ENCODE measurements at places on chromosomes 12 and 14.

DNA sequence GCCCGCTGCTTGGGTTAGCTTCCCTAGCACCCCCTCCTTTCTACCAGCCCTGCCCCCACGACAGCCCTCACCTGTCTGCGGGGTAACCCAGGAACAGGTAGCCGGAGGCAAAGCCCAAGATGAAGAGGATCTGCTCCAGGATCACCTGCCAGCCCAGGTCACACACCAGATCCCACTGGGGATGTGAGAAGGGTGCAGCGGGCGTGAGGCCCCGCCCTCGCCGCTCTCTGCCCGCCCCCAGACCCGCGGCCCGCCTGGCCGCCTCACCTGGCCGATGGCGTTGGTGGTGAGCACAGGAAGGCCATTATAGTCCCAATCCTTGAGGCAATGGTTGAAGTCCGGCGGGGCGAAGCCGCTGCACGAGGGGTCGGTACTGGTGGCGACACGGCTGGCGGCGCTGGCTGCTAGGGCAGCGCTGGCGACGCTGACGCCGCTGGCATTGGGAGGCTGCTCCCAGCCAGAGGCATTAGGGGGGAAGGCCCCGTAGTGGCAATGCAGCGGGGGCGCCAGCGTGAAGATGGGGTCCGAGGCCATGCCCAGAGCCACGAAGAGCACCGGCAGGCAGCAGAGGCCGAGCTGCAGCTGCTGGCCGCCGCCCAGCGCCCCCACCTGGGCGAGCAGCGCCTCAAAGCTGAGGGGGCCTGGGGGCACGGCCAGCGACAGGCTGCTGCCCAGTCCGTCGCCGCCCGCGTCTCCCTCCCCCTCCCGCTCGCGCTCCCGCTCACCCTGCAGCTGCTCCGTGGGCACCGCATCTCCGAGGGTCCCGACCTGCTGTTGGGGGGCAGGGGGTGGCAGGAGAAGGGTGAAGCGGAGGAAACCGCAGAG, 794 bp downstream of the SLC22A17 start:
- no peak for DNase-seq

DNA sequence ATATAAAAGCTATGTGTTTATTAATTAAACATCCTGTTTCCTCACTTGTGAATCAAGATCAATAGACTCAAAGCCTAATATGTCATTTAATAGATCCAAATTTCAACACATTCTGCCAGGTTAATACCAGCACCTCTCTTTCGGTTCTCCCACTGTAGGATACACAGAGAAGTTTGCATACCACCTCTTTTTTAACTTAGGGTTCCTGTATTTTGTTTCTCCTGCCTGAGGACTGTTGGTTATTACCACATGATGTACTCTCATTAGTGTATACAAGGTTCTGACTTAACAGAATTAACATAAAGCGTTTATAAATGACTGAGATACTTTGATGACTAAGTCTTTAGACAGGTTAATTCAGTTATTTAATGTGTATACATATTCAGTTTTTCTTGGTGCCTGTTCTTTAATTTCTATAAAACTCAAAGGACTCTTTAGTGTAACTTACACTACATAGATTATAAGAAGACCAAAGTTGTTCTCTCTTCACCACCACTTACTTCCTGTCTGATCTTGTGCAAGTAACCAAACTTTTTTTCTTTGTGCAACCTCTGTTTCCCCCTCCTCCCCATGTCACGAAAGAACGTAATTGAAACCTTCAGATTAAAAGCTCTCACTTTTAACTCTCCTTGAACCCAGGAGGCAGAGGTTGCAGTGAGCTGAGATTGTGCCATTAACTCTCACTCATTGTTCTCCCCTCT, 89.8 kb upstream of the DNM1L start:
- DNase-seq, result no peak

DNA sequence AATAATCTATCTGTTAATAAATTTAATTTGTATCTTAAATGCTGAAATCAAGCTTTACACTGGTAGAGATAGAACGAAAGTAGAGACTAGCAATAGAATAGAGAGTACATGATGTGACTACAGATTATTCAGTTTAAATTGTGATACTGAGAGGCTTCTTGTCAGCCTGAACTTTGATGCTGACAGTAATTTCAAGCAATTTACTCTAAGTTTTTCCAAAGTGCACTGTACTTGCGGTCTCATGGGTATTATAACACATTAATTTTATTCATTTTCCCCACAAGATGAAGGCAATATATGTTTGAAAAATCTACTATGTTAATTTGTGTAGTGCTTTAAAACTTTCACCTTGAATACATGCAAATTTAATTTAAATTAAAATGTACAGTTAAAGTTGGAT, 914.0 kb upstream of the FBXO33 start:
- no peak for DNase-seq

DNA sequence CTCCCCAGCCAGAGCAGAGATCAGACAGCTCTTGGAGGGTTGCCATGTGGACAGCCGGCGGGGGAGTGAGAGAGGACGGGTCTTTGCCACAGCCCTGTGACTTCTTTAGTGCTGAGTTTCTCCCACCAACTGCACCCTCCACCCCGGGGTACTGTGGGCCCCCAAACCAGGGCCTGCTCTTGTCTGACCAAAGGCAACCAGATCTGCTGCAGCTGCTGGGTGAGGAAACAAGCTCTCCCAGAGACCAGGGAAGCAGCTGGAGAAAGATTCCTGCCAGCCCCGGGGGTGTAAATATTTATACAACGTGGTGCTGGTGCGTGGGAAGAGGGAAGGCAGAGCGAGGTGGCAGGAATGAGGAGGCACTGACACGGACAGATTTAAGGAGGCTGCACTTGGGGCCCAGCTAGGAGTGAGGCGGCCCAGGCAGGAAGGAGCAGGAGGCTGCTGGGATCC, 14.3 kb upstream of the ZFP36L1 start:
- DNase-seq, result no peak

DNA sequence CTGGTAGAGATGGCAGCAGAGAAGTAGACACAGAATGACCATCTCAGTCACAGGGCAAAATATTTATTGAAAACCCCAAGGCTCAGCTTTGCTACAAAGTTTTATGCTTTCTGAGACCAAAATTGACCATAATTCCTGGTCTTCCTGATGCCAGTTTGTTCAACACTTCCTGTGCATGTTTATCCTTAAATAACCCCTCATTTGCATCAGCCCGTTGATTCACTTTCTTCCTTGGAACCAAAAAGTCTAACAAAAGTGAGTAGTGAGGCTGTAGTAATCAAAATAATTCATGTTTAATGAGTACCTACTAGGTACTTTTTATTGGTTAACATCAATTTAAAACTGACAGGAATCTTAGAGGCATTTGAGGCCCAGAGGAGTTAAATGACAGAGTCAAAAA, 51.7 kb downstream of the TRHDE start:
- DNase-seq, result no peak

- DNase-seq, result no peak
Measured at GRCh38 chr14:24904533-24904932, 145.4 kb downstream of the STXBP6 start.

GRCh38 chr12:72075891-72076557, 137.4 kb downstream of the TPH2 start:
- no peak for DNase-seq

GRCh38 chr14:95322651-95323050, 2.9 kb upstream of the CLMN start:
- no peak for DNase-seq

DNA sequence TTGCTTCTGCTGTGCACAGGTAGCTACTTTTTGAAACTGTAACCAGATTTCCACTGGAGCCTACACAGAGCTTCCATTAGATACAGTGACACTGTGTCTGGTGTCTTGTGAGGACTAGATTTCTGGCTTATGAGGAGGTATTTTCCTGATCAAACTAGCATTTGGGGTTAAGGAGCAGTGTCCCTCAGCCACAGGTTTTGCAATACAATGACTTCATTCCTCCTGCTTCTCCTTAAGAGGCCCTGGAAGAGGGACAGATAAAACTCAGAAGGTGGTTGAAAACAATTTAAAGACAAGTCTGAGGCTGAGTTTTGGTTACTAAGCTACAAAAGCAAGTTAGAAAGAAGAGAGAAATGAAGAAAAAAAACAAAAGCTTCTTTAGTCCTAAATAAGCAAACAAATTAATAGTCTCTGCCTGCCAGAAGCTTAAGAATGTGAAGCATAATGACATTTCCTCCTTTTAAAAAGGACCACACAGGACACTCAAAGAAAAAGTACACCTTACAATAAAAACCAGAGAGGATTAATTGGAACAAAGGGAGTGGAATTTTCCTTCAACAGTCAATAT, 53.0 kb downstream of the PKP2 start:
- DNase-seq, result no peak

- DNase-seq, result peak; percentile 5
Measured at GRCh38 chr14:69242311-69243224, 17.4 kb upstream of the GALNT16 start.

DNA sequence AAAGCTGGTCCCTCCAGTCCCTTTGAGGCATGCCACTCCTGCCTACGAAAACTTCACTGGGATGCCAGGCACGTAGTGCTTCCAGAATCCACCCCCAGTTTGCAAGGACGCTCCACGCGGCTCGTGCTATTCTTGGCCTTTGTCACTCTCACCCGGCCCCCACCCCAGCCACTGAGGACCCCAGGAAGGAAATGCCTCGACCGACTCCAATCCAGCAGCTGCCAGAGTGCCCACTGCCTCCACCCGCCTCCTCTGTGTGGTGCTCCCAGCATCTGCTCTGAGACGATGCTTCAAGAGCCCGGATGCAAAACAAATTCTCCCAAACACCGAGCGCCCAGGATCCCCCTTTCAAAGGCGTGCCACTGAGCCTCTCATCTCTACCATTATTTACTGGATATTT, 123.9 kb downstream of the RFLNA start:
- no peak for DNase-seq

DNA sequence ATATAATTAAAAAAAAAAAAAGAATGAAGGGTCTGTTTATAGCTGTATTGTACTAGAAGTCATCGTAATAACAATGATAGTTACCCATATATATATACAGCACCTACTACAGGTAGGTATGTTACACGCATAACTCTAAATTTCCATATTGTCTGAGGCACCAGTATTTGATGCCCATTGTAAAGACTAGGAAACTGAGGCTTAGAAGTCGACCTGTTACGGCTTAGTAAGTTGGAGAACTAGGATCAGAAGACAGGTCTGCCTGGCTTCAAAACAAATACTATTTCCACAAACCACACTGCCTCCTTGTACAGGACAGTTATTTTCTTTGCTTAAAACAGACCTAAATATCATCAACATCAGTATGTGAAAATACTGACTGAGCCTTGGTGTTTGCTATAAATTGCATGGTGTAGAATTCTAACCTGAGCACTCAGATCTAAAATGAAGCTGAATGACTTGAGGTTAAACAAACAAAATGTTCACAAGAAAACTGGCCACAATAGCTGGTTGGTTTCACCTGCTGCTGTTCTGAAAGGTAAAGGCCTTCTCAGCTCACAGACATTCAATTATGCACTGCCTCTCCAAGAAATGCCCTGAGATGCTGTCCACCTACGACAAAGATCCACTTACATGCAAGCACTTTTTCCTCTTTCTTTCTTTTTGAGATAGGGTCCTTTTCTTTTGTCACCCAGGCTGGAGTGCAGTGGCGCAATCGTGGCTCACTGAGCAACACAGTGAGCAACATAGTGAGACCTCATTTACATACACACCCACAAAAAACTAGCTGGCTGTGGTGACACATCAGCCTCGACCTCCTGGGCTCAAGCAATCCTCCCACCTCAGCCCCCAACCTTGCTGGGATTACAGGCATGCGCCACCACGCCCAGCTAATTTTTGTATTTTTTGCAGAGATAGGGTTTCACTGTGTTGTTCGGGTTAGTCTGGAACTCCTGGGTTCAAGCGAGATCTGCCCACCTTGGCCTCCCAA, 35.7 kb downstream of the SSH1 start:
- no peak for DNase-seq

DNA sequence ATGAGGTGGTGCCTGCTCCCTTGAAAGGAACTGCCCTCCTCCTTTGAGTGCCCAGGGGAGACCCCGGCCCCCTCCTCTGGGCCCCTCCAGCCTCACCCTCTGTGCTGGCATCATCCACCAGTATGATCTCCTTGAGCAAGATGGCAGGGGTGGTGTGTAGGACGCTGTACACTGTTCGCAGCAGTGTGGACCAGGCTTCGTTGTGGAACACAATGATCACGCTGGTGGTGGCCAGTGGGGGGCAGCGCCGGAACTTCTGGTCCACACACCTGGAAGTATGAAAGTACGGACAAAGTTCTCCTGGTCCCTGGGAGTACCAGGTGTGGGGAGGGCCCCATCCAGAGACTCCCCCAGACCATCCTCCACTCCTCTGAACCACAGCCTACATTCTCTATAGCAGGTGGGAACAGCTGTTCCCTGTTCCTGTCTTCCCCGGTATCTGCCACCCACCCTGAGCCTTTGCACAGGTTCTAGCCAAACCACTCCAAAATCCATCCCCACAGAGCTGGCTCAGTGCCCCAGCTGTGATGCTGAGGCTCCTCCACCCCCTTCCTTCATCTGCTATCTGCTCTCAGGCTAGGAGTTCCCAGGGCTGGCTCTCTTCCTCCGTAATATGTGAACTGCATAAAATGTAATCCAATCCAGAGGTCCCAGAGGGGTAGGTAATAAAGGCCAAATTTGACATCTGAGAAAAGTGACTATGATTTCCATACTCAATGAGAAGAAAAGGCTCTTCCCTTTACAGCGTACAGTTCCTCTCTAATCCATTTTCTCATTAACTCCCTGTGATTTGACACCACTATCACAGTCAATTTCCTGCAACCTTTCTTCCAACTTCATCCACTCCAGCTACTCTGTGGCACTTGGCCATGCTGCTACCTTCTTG, 13.9 kb downstream of the GALNT6 start:
- no peak for DNase-seq

- DNase-seq, result peak; percentile 50
Measured at GRCh38 chr12:106128585-106129328, 10.0 kb downstream of the NUAK1 start.

GRCh38 chr14:50040401-50040775, 76.0 kb downstream of the VCPKMT start:
- no peak for DNase-seq

DNA sequence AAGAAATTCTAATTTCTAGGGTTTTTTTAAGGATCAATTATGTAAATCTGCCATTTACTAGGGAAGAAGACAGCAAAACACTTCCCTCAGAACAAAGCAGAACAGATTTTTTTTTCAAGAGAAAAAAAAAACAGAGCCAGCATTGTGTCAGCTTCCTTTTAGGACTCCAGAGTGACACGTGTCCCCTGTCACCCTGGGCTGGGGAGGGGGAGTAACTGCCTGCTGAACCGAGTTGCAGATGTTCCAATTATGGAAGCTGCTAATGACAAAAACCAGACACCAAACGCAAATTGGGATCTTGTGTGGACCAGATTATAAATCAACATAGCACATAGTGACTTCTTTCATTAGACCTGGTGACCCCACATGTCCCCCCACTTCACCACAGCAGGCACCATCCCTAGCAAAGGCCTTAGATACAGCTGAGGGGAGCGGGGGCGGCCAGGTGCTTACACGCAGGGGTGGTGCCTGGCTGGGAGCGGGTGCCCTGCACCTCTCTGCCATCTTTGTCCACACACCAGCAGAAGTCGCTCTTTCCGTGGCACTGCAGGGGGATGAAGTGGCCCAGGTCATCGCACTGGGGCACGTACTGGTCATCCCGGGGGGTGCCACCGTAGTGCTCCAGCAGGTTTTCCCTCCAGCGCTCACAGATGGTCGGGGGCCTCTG, 25.4 kb downstream of the RTRAF start:
- no peak for DNase-seq
